ENCODE measurements at places on chromosomes 4 and X. TPM values are rescaled to one million over a fixed set of nuclear protein-coding genes. Genes with fewer than 3 reads are reported as not detected.

DNA sequence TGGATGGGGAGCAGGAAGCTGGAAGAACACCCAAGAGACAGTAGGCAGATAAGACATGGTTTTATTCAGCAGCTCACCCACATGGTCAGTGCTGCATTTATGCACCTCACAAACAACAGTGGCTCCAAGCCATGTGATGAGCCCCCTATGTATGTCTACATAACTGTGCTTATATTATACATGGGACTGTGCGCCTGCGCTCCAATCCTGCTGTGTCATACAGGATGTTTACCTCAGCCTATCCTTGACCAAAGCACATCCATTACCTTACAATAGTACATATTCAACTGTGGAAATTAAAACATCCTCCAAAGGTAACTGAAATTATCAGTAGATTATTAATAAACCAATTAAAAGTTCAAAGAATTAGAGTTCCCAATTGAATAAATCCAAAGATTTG, 44.1 kb upstream of the SGMS2 start:
- H3K4me3 ChIP-seq, result no peak overlapping the region
- DNase-seq, result no peak
- H3K27me3 ChIP-seq, result no peaks in the 10 kb centered on the region
- no peaks in the 10 kb centered on the region for H3K36me3 ChIP-seq

- H3K27me3 ChIP-seq, result peaks cover 17% of the 10 kb centered on the region
- peak overlapping the region; percentile 20 for H3K27ac ChIP-seq
- peaks cover 25% of the 10 kb centered on the region for H3K4me1 ChIP-seq
Observed at GRCh38 chr4:52037689-52038102, 403 bp downstream of the SGCB start.

GRCh38 chr4:42371305-42372252, 25.7 kb upstream of the SHISA3 start:
- H3K36me3 ChIP-seq, result no peaks in the 10 kb centered on the region
- H3K27me3 ChIP-seq, result no peaks in the 10 kb centered on the region
- no peak overlapping the region for H3K27ac ChIP-seq
- H3K4me1 ChIP-seq, result no peaks in the 10 kb centered on the region
- no peak overlapping the region for H3K4me3 ChIP-seq

DNA sequence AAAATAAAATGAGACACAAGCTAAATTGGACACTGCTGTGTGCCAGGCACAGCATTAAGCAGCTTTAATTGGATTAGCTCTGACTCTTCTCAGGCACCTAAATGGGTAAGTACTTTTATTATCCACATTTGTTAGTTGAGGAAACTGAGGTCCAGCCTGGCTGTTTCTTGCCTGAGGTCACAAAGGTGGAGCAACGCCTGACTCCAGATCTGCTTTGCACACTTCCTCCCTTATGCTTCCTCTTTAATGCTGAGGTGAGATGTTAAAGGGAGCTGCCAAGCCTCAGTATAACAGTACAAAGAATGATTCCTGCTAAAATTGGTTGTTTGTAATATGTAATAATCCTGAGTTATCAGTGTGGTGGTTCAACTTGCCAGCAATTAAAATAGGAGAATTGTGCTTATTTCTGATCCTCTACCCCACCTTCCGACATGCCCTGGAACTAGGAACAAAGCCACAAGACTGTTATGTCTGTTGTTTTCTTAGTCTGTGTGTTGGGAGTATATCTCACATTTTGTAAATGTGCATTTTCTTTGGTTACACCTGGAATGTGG, 74.4 kb downstream of the AFF1 start:
- peak overlapping the region; percentile 48 for H3K4me3 ChIP-seq
- DNase-seq, result no peak
- peaks cover 11% of the 10 kb centered on the region for H3K36me3 ChIP-seq
- H3K27me3 ChIP-seq, result no peaks in the 10 kb centered on the region
- H3K27ac ChIP-seq, result peak overlapping the region; percentile 46

- H3K27me3 ChIP-seq, result peaks cover 42% of the 10 kb centered on the region
- H3K36me3 ChIP-seq, result peaks cover 8% of the 10 kb centered on the region
- peaks cover 20% of the 10 kb centered on the region for H3K4me1 ChIP-seq
- DNase-seq, result no peak
- no peak overlapping the region for H3K27ac ChIP-seq
- H3K4me3 ChIP-seq, result peak overlapping the region; percentile 66
Observed at GRCh38 chrX:110089656-110090403, 86.9 kb downstream of the TMEM164 start.

DNA sequence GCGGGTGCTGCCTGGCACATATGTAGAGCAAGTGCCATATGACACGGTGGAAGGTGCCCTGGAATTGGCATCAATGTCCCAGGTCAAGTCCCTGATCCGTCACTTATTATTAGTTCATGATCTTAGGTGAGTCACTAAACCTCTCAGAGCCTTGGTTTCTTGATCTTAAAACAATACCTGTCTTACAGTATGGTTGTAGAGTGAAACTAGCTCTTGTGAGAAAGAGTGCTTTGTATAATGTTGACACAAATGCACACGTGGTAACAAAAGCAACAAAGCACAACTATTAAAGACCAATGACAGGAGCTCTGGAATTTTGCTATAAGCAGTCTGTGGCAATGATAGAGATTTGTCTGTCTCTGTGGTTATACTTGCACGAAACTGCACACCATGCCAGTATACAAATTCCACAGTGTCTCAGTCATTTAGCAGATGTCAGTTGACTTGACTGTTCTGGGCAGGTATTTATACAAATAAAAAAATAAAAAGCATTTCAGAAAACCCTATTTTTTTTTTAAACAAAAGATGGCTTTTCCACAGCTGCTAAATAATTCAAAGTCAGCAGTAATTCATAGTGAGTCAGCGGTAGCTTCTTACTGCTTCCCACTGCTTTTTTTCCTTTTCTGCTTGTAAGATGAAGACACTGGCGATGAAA, 19.7 kb upstream of the ACSL1 start:
- DNase-seq, result peak; percentile 84
- H3K4me1 ChIP-seq, result peaks cover 13% of the 10 kb centered on the region
- no peaks in the 10 kb centered on the region for H3K36me3 ChIP-seq
- no peak overlapping the region for H3K4me3 ChIP-seq

GRCh38 chr4:127181001-127181400, 451.8 kb upstream of the INTU start:
- no peak for DNase-seq
- H3K27ac ChIP-seq, result no peak overlapping the region
- no peaks in the 10 kb centered on the region for H3K36me3 ChIP-seq
- no peaks in the 10 kb centered on the region for H3K27me3 ChIP-seq
- H3K4me3 ChIP-seq, result no peak overlapping the region

DNA sequence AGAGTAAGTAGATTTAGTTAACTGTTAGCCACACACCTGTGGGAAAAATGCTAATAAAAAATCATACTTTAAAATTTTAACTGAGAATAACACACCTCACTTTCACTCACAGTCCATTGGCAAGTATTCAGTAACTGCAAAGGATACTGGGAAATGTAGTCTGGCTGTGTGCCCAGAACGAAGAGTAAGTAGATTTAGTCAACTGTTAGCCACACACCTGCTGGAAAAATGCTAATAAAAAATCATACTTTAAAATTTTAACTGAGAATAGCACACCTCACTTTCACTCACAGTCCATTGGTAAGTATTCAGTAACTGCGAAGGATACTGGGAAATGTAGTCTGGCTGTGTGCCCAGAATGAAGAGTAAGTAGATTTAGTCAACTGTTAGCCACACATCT, 178.4 kb upstream of the NWD2 start:
- H3K4me3 ChIP-seq, result no peak overlapping the region
- no peak overlapping the region for H3K27ac ChIP-seq
- DNase-seq, result peak; percentile 76
- H3K4me1 ChIP-seq, result peaks cover 23% of the 10 kb centered on the region
- no peaks in the 10 kb centered on the region for H3K27me3 ChIP-seq
- H3K36me3 ChIP-seq, result no peaks in the 10 kb centered on the region

- H3K27ac ChIP-seq, result peak overlapping the region; percentile 78
- no peaks in the 10 kb centered on the region for H3K36me3 ChIP-seq
- H3K27me3 ChIP-seq, result no peaks in the 10 kb centered on the region
Observed at GRCh38 chr4:76214177-76214675, 602 bp upstream of the SCARB2 start.

- H3K27ac ChIP-seq, result no peak overlapping the region
- no peaks in the 10 kb centered on the region for H3K27me3 ChIP-seq
- DNase-seq, result no peak
- H3K4me3 ChIP-seq, result no peak overlapping the region
- H3K4me1 ChIP-seq, result peaks cover 5% of the 10 kb centered on the region
Observed at GRCh38 chr4:3302786-3303564, 10.2 kb downstream of the RGS12 start.

DNA sequence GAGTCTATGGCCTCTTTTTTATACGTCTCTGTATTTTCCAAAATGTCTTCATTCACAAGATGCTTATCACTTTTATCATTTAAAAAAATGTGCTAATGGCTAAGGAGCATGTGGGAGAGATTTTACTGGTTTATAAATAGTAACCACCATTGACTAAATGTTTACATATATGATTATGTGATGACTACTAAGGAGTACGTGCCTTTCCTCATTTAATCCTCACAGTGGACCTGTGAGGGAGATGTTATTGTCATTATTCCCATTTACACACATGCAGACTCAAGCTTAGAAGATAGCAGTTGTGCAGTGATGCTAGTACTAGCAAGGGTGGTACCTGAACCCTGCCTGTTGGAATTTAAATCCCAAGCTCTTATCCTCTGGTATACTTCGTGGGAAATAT, 2.4 kb downstream of the SRD5A3 start:
- H3K27me3 ChIP-seq, result no peaks in the 10 kb centered on the region
- H3K36me3 ChIP-seq, result no peaks in the 10 kb centered on the region
- peaks cover 37% of the 10 kb centered on the region for H3K4me1 ChIP-seq
- no peak overlapping the region for H3K27ac ChIP-seq
- peak; percentile 25 for DNase-seq

DNA sequence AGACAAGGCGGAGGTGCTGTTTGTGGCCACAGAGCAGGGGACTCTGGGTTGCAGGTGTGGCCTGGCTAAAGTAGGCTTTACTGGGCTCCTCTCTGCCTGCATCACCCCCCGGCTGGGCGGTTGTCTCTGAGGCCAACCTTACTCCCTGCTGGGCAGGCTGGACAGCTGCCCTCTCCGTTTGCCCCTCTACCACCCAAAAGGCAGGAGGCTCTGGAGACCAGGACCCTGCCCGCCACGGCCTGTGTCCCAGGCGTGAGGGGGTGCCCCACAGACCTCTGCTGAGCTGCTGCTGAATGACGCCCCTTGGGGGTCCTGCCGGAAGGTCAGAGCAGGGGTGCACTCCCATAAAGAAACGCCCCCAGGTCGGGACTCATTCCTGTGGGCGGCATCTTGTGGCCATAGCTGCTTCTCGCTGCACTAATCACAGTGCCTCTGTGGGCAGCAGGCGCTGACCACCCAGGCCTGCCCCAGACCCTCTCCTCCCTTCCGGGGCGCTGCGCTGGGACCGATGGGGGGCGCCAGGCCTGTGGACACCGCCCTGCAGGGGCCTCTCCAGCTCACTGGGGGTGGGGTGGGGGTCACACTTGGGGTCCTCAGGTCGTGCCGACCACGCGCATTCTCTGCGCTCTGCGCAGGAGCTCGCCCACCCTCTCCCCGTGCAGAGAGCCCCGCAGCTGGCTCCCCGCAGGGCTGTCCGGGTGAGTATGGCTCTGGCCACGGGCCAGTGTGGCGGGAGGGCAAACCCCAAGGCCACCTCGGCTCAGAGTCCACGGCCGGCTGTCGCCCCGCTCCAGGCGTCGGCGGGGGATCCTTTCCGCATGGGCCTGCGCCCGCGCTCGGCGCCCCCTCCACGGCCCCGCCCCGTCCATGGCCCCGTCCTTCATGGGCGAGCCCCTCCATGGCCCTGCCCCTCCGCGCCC, 920 bp downstream of the HTT-AS start:
- H3K36me3 ChIP-seq, result peaks cover 7% of the 10 kb centered on the region
- H3K27ac ChIP-seq, result no peak overlapping the region
- H3K4me1 ChIP-seq, result peaks cover 10% of the 10 kb centered on the region
- no peaks in the 10 kb centered on the region for H3K27me3 ChIP-seq
- no peak for DNase-seq

DNA sequence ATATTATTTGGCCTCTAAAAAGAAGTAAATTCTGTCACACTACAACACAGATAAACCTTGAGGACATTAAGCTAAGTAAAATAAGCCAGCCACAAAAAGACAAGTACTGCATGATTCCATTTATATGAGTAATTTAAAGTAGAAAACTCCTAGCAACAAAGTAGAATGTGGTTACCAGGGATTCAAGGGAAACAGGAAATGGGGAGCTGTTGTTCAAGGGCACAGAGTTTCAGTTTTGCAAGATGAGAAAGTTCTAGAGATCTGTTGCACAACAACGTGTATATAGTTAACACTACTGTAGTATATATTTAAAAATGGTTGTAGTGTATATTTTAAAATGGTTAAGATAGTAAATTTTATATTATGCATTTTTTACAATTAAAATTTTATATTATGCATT, 25.4 kb downstream of the SEC31A start:
- peak; percentile 86 for DNase-seq
- H3K36me3 ChIP-seq, result peaks cover 100% of the 10 kb centered on the region
- no peaks in the 10 kb centered on the region for H3K27me3 ChIP-seq
- peak overlapping the region; percentile 96 for H3K27ac ChIP-seq

DNA sequence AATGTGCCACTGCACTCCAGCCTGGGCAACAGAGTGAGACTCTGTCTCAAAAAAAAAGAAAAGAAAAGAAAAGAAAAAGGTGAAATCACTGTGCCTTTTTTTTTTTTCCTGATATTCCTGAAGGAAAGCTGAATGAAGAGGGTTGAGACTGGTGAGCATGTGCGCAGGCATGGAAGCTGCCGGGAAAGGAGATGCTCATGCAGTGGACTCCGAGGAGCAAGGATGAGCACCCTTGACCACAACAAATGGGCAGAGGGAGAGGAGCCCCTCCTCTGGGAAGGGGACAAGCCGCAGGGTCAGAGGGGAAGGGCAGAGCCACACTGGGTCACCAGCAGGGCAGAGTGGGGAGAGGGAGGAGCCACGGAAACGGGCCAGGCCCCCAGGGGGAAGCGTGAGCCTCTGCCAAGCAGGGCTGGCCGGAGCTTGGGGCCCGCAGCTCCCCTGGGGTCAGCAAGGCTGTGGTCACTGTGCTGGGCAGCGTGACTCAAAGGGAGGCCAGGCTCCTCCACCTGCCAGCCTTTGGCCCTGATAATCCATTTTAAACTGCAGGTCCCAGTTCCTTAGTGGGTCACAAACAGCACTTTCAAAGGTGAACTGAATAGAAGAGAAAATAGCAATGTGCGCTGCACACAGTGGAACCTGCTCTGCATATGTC, 79.8 kb downstream of the NAT8L start:
- no peaks in the 10 kb centered on the region for H3K4me1 ChIP-seq
- no peak overlapping the region for H3K4me3 ChIP-seq
- DNase-seq, result no peak
- H3K27me3 ChIP-seq, result no peaks in the 10 kb centered on the region

PLK4 gene
- total RNA-seq, result 8.9 TPM

MRFAP1L1 gene
- total RNA-seq, result 63.2 TPM

PCYT1B gene
- not detected for total RNA-seq

C4orf54 gene
- not detected for total RNA-seq

JCHAIN gene
- total RNA-seq, result not detected

SERPINA7 gene
- total RNA-seq, result not detected

FRG2 gene
- total RNA-seq, result not detected

All from MCF 10A (cell line).